Hypothalamus (tissue), 51 donors: ENCODE measurements at places on chromosomes 2 and 18.

DNA sequence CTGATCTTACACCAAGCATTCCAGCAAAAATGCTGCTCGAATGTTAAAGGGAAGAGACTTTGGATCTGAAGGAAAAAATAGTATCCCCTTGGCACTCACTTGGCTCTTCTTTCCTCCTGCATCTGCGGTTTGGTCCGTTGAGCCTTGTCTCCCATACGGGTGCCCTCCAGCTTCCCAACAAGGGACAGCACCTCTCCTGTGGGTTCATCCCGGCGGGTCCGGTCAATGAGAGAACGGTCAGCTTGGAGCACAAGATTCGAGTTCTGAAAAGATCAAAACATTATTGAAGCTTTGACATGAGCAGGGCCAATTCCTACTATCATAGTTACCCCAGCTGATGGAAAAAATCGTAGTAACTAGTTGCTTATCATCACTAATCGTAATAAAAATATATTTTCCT lies 740 bp downstream of the SNRNP200 start:
- no peak for DNase-seq

GRCh38 chr18:32096946-32097345 lies 5.3 kb downstream of the RNF138 start:
- DNase-seq: no peak

DNA sequence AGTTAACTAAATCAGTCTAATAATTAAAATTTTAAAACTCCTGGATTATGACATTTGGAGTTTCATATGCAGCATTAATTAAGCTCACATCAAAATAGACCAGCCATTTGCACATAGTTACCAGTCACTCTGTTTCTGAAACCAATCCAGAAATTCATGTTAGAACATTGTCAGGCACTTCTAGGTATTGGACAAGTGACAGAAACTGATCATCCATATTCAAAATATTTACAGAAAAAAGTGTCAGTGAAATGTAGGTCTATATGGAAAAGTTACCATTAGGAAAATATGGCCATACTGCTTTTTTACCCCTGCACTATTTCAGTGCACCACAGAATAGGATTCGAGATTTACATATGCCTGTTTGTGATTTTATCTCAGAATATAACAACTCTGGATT lies 33.4 kb downstream of the UPP2 start:
- DNase-seq: no peak

DNA sequence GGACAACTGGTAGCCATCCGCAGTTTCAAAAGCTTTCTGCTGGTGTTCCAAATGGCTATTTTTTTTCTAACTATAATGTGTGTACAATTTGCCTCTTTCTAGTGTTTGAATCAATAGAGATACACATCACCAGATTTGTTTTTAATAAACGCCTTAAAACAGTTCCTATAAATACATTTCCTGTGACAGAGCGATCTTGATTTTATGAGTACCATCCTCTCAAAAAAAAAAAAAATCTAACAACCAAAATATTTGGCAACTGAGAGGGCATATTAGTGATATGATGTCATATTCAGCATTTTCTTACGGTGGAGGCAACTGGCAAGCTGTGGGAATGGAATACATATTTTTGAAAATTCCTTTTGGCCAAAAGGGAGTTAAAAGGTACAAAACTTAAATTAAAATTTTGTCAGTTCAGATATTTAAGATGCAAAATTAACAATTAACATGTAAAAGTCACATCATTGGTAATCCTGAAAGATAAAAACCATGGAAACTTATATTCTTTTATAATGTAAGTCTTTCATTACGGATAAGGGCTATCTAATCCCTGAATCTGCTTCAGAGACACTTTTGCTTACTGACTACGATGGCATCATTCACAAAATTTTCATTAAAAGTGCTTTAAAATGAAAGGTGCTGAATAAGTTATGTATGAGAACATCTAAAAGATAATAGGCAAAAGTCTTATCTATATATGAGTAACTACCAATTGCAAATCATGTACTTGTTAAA lies 268.4 kb downstream of the TCF4 start:
- no peak for DNase-seq

- no peak for DNase-seq
Observed at GRCh38 chr18:27899893-27900292, 277.0 kb downstream of the CDH2 start.

- DNase-seq: no peak
Observed at GRCh38 chr2:168422584-168422983, 33.5 kb upstream of the CERS6 start.

DNA sequence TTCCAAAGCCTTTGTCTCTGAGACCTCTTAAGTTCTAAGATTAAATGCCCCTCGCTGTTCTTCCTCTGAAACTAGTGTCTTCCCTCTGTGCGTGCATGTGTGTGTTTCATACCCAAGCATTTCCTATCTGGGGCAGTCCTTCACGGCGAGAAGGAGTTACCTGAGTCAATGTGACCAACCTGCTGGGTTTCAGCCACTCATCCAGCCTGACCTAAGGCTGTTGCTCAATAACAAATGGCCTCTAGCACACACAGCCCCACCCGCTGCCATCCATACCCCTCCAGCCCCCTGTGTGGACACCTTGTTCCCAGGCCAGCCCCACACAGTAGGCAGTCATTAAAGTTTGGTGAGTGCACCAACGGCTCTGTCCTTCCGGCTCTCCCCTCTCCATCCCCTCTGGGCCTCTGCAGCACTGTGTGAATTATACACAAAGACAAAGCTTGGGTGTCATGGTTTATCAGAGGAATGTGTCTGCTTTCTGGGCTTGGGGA lies 53.8 kb upstream of the FOSL2 start:
- no peak for DNase-seq

- DNase-seq: no peak
Observed at GRCh38 chr2:23711979-23712755, 214.8 kb downstream of the ATAD2B start.

DNA sequence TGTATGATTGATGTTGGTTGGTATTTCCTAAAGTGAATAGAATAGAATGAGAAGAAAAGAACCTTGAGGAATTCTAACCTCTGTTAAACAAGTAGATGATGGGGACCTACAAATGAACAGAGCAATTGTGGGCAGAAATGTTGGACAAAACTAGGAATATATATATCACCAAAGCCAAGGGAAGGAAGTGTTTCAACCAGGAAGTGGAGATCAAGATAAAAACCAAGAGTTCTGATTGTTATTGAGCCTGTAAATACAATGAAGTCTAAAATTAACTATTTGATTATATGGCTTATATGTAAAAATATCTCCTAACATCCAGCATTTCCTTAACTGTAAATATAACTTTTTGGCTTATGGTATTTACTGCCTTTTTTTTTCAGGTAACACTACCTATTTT lies 730.0 kb downstream of the SOCS6 start:
- DNase-seq: no peak

- DNase-seq: no peak
Observed at GRCh38 chr2:85439025-85439472, 20.5 kb downstream of the SH2D6 start.

- no peak for DNase-seq
Observed at GRCh38 chr2:239365071-239365781, 35.6 kb downstream of the HDAC4 start.

GRCh38 chr18:75200605-75201280 lies 8.2 kb downstream of the PTGR3 start:
- DNase-seq: no peak

DNA sequence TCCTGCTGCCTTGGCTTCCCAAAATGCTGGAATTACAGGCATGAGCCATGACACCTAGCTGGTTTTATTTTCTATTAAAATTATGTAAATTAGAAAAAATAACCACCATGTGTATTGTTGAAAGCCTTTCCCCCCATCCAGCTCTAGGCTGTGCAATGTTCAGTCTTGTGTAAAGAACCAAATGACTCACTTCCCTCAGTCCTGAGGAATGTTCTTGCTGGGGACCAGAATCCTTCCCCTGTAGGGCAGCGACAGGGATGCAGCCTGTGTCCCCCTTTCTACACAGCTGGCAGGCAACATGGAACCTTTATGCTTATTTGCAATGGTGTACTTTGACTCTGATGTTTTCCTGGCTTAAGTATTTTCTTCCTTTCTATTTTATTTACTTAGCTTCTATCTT lies 29.4 kb downstream of the AOX1 start:
- no peak for DNase-seq

DNA sequence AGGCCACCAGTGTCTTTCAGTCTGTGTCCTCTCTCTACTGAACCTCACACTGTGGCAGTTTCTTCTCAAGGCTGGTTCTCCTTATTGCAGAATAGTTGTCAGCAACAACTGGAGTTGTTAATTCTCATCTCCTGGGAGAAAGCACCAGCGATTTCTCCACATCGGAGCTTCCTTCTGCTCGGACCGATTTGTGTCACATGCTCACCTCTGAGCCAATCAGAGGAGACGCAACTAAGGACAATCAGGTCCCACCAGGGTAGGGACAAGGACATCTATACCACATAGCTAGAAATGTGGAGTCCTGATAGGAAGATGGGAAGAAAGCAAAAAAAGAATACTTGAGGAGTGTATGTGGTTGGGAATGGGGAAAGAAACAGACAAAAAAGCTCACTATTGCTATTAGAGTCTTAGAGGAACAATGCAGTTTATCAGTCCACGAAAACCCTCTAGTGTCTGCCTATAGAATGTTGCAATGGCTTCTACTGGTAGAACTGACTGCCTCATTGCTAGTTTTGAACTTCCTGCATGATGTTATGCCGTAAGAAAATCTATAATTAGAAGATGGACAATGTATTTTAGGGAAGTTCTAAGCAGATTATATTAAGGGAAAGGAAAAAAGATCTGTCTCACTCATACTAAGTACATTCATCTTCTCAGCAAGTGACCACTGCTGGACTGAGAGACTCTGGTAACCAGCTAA lies 169.7 kb downstream of the CDCA7 start:
- DNase-seq: no peak

GRCh38 chr2:8889978-8890377 lies 52.6 kb upstream of the KIDINS220 start:
- DNase-seq: no peak

- no peak for DNase-seq
Observed at GRCh38 chr2:211114826-211115455, 558.5 kb downstream of the CPS1 start.

DNA sequence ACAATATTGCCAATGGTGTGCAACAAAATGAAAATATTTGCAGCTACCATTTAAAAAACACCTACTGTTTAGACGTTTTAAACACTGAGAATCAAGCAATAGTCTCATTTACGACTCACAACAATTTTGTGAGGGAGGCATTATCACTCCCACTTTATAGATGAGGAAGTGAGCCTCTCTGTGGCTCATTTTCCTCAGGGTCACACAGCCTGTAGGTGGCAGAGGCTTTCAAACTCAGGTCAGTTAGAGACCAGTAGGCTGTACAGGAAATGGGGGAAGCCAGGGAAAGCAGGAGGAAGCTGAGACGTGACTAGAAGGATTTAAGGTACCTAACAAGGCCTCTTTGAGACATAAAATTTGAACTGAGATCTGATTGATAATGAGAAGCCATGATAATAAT lies 95.0 kb upstream of the ZNF521 start:
- no peak for DNase-seq

- no peak for DNase-seq
Observed at GRCh38 chr2:214810671-214811070, 1.2 kb upstream of the BARD1 start.

DNA sequence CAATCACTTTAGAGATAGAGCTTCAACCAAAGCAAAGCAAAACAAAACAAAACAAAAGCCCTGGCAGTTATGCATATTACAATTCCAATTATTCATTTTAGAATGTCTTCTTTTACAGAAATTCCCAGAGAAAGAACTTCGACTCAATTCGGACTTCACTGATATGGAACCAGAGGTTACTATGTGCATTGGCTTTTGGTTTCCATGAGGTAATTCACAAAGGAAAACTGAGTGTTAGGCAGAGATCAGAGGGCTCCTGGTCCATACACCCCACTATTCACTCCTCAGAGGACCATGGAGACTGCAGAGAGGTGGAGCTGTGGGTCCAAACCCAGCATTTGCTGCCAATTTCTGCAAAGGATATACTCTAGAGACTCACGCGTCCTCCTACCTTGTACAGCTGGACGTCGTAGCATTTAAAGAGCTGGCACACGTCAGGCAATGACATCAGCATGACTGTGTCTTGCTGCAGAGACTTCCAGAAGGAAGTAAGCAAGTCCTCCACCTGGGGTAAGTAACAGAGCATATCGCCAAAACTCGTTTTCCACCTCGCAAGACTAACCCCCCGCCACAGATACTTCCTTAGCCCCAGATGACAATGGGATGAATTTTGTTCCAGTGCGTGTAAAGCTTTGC lies 31.3 kb upstream of the CREG2 start:
- DNase-seq: no peak

DNA sequence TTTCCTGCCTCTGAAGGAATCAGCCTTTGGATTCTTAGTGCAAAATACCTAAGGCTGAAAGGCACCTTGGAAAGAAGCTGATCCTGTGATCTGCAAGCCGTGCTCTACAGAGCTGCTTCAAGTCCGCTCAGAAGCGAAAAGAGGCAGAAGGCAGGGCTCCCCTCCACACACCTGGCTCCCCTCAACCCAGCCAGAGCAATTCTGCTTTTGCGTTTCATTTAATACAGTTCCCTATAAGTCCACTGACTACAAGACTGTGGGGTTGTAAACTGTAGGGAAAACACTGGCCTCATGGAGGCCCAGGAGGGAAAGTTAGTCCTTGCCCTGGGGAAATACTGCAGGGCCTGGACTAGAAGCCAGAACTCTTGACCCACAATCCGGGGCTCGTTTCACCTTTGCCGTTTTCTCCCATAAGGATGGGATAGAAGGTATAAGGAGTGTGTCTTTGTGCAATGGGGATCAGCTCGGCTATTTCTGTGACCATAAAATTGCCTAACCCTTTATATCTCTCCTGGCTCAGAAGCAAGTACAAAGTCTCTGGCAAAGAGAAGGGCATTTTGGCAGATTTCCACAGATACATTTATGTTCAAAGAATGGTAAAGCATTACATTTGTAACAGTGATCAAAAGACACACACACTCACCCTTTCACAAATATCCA lies 95.8 kb upstream of the TEX51 start:
- no peak for DNase-seq

- no peak for DNase-seq
Observed at GRCh38 chr2:177338177-177338721, 54.3 kb upstream of the AGPS start.

- no peak for DNase-seq
Observed at GRCh38 chr2:190726255-190726654, 77.4 kb downstream of the NAB1 start.

GRCh38 chr2:99504844-99505584 lies 15.2 kb upstream of the REV1 start:
- DNase-seq: no peak

- no peak for DNase-seq
Observed at GRCh38 chr18:2917259-2918047, 70.6 kb downstream of the EMILIN2 start.

DNA sequence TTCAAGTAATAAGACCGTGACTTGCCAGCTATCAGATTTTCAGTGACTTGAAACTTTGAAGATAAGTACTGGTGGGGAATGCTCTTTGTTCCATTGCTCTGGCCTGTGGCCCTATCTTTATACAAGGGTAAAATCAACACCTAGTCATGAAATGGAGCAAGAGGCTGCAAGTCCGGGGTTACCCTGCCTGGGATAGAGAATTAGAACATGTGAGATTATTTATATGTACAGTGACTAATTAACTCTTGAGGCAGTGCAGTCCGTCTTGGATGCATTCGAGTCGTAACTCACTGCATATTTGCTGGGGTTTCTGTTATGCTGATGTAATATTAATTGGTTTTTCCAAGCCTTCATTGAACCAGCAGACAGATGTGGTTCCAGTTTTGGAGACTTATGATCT lies 105.8 kb upstream of the LYPD6 start:
- no peak for DNase-seq
